ENCODE measurements at places on chromosomes 4 and X.

- no peak for DNase-seq
Observed at GRCh38 chr4:127364397-127364796, 268.4 kb upstream of the INTU start.

DNA sequence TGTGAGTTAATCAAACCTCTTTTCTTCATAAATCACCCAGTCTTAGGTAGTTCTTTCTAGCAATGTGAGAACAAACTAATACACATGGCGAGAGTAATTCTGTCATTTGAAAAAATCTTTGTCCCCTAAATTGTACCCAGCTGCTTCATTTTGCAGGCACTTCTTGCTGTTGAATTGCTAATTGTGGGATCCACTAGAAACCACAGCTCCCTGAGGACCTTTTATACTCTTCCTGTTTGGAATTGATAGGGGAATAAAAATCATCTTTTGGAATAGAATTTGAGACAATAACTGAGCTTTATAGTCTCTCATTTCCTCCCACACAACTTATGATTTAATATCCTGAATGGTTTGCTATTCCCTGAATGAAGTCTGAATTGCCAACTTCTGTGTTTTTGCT, 170.2 kb downstream of the PACRGL start:
- no peak for DNase-seq

GRCh38 chrX:48180811-48181210, 15.8 kb downstream of the SSX5 start:
- DNase-seq: no peak

DNA sequence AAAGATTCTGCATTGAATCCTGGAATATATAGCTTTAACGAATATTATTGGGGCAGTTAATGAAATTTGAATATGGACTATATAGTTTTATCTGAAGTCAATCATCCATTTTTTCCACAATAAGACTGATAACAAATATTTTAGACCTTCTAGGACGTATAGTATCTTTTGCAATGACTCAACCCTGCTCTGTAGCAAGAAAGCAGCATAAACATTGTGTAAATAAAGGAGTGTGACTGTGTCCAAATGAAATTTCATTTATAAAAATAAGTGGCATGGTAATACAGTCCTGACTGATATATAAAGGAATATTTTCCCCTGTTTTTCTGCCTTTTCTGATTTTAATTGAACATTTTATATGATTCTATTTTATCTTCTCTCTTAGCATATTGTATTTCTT, 947.7 kb upstream of the SLIT2 start:
- no peak for DNase-seq

DNA sequence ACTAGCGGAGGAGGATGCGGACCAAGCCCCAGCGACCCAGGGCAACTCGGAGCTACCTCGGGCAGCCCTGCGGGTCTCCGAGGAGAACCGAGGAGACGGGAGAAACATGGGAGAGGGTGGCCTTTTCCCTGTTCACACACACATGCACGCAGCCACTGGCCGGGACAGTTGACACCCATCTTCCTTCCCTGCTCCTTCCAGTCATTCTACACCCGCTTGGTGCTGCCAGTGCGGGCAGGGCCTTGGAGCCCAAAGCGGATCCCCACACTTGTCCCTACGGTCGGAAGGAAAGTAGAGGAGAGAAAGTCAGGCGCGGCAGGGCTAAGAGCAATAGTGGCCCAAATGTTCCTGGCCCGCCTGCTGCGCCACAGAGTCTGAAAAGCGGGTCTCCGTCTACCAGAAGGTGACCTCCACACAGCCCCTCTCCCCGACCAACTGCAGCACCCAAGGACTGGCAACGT, 1.1 kb upstream of the PPP3CA start:
- DNase-seq: no peak

- DNase-seq: no peak
Observed at GRCh38 chr4:42420140-42420539, 22.9 kb downstream of the SHISA3 start.
